Activated naive CD4-positive, alpha-beta T cell treated with anti-CD3 and anti-CD28 coated beads for 36 hours (primary cell): ENCODE measurements at places on chromosomes 13 and 19. TPM values are rescaled to one million over a fixed set of nuclear protein-coding genes. Genes with fewer than 3 reads are reported as not detected.

Gene KCNN1
- total RNA-seq = 0.21 TPM

DNA sequence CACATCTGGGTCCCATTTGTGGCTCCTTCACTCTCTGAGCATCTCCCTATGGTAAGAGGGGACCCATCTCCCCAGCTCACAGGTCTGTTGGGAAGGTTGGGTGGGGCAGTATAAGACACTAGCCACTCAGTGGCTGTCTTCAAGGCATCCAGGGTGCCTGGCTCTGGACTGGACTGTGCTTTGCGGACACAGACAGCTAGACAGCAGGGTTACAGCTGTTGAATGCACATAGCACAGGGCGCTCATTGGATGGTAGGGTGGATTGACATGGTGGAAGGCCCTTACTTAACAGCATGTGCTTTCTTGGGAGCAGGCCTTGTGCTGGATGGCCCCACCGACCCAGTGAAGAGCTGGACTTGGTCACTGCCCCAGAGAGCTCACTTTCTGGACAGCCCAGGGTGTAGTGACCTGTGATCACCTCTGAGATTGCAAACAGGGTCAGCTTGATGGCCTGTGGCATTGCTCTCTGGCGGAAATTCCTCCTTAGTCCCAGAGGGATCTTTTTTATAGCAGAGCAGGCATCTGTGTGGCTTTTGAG, 1.9 kb downstream of the ZNF444 start:
- no peak for DNase-seq
- peaks cover 35% of the 10 kb centered on the region for H3K4me1 ChIP-seq
- H3K27me3 ChIP-seq = no peaks in the 10 kb centered on the region
- no peak overlapping the region for H3K4me3 ChIP-seq
- H3K27ac ChIP-seq = no peak overlapping the region

Gene ZNF569
- total RNA-seq = 8.6 TPM

GRCh38 chr13:37446503-37446902, 152.1 kb downstream of the POSTN start:
- no peak overlapping the region for H3K4me3 ChIP-seq
- H3K27ac ChIP-seq = no peak overlapping the region
- no peaks in the 10 kb centered on the region for H3K4me1 ChIP-seq
- no peaks in the 10 kb centered on the region for H3K36me3 ChIP-seq

DNA sequence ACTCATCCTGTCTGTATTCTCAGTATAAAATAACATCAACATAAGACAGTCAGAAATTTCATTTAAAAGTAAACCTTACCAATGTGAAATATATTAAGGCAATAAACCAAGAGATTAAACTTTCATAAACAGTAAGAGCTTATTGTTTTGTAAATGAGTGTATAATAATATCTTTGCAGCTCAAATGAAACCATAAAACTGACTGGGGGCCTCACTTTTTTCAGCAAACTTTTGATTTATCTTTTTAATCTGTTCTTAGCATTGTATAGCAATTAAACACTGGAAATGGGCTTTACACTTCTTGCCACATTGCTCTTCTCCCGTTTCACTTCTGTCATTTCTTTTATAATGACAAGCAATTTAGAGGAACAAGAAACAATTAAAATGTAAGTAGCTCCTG, 580.3 kb downstream of the GPC6 start:
- H3K4me3 ChIP-seq = no peak overlapping the region
- peaks cover 32% of the 10 kb centered on the region for H3K27me3 ChIP-seq
- H3K4me1 ChIP-seq = no peaks in the 10 kb centered on the region
- DNase-seq = no peak

GRCh38 chr19:34145741-34146202, 26.5 kb upstream of the LSM14A start:
- H3K4me3 ChIP-seq = no peak overlapping the region
- H3K27me3 ChIP-seq = no peaks in the 10 kb centered on the region
- no peak overlapping the region for H3K27ac ChIP-seq

DNA sequence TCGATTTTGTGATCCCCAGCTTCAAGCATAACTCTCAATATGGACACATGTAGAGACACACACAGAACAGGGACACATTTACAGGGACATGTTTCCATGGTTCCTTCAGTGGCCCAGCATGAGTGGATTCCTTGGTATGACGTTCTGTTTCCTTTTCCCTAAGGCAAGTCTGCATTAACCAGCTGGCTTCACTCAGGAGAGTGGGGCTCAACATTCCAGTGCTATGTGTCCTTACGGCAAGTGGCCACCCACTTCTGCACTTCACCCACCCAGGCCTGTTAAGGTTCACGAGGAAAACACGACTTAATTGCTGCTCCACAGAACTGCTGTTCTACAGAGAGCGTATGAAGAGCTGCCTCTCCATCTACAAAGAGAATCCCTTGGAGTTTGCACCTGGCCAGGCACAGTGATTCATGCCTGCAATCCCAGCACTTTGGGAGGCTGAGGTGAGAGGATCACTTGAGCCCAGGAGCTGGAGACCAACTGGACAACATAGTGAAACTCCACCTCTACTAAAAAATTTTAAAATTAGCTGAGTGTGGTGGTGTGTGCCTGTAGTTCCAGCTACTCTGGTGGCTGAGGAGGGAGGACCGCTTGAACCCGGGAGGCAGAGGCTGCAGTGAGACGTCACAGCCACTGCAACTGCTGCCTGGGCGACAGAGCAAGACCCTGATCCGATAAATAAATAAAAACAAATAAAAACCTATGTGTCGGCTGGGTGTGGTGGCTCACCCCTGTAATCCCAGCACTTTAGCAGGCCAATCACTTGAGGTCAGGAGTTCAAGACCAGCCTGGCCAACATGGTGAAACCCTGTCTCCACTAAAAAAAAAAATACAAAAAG, 32.5 kb downstream of the BRD4 start:
- H3K27ac ChIP-seq = peak overlapping the region; percentile 97
- peak overlapping the region; percentile 9 for H3K4me3 ChIP-seq
- H3K27me3 ChIP-seq = no peaks in the 10 kb centered on the region

Gene PTH2
- not detected for total RNA-seq

GRCh38 chr19:30523791-30524190, 151.6 kb downstream of the ZNF536 start:
- H3K27me3 ChIP-seq = no peaks in the 10 kb centered on the region
- H3K4me1 ChIP-seq = no peaks in the 10 kb centered on the region
- no peak for DNase-seq

Gene MARK4
- total RNA-seq = 13.0 TPM

Gene MYO16
- not detected for total RNA-seq

DNA sequence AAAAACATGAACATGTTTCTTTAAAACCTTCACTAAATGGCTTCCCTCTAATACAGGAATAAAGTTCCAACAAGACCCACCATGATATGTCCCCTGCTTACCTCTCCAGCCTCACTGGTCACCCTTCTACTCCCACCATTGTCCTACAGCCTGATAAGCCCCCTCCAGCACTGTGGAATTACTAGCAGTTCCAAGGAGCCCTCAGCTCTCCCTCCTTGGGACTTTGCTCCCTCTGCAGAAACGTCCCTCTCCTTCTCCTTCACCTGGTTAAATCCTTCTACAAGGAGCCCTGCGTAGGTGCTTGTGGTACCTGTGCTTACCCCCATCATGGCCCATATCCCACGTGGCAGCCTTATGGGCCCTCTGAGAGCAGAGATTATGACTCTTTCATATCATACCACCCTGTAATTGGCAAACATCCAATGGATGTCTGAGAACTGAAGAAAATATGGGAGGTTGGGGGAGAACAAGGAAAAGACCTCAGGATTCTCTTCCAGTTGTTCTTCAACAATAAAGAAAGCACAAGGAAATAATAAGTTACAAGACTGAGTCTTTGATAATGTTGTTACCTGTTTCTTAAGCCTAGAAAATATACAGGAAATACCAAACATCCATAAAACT, 26.1 kb upstream of the DOCK9 start:
- peaks cover 70% of the 10 kb centered on the region for H3K4me1 ChIP-seq
- no peaks in the 10 kb centered on the region for H3K36me3 ChIP-seq
- no peak overlapping the region for H3K27ac ChIP-seq
- no peak overlapping the region for H3K4me3 ChIP-seq

Gene NLRP5
- not detected for total RNA-seq

DNA sequence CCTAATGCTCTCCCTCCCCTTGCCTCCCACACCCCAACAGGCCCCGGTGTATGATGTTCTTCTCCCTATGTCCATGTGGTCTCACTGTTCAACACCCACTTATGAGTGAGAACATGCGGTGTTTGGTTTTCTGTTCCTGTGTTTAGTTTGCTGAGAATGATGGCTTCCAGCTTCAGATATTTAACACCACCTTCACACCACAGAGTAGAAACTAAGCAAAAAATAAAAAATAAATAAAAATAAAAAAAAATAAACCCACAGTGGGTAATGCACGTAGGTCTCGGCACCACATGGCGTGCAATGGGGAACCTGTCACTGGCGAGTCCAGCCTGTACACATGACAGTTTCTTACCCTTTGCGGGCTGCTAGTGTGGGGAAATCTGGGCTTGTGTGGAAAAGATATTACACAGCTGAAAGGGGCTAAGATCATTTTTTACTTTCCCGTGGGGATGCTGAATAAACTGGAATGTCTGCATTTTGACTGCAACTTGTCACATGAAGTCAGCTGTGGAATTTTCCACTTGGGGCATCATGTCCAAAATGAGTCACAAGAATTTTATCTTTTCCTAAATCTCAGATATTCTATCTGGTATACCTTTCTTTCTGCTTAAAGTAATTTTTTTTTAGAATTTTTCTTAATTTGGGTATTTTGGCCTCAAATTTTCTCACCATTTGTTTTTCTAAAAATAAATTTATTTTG, 170.5 kb downstream of the IRS2 start:
- H3K4me1 ChIP-seq = no peaks in the 10 kb centered on the region
- no peak overlapping the region for H3K4me3 ChIP-seq
- H3K27ac ChIP-seq = no peak overlapping the region
- DNase-seq = no peak
- H3K27me3 ChIP-seq = no peaks in the 10 kb centered on the region

Gene MYO1F
- 2.2 TPM for total RNA-seq

Gene LRRC8E
- total RNA-seq = not detected

DNA sequence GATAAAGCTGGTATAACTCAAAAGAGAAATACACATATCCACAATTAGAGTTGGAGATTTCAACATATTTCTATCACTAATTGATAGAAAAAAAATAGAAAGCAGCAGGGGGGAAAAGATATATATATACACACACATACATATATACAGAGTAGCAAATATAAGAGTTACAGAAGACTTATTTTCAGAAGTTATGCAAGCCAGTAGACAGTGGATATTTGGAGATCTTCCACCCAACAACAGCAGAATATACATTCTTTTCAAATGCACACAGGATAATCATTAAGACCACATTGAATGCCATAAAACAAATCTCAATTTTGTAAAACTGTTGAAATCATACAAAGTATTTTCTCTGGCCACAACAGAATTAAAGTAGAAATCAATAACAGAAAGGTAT, 192.8 kb downstream of the LACC1 start:
- no peaks in the 10 kb centered on the region for H3K36me3 ChIP-seq
- no peaks in the 10 kb centered on the region for H3K4me1 ChIP-seq
- no peak overlapping the region for H3K4me3 ChIP-seq
- no peak overlapping the region for H3K27ac ChIP-seq
- H3K27me3 ChIP-seq = peaks cover 14% of the 10 kb centered on the region
